NCI-H526 (cell line): ENCODE measurements at places on chromosomes 16 and 17.

DNA sequence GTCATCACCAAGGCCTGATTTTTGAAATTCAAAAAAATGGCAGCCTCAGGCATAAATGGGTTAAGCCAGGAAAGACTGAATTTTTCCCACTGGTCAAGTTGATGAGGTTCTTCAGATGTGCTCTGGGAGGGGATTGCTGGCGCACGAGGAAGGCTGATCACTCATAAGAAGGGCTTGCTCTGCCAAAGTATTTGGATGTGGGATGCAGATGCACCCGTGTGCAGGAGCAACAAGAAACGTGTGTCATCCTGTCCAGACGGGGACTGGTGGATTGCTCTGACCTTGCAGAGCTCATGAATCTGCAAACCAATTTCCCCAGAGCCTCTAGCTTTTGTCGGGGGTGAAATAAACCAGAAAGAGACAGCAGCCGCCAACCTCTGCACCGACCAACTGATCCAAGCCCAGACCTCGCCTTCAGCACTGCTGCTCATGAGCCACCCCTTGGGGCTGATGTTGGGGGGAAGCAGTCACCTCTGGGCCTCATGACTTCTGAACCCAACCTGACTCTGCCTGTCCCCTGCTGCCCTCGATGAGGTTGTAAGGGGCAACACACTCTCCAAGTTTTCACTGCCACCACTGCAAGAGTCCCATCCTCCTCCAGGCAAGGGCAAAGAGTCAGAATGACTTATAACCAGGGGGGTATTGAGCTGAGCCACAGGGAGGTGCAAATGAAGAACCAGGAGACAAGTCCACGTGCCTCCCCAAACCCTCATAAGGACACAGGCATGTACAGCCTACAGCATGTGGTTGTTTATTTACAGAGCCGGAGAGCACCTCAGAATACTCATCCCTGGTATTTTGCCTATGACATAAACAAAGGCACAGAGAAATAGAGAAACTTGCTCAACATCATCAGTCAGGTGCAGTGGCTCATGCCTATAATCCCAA, 452.0 kb downstream of the SOX9 start:
- no peak for DNase-seq

- no peak for DNase-seq
Measured at GRCh38 chr16:64251742-64252141, 870.1 kb downstream of the CDH11 start.

- no peak for DNase-seq
Measured at GRCh38 chr16:28910086-28911031, 14.7 kb downstream of the RABEP2 start.

DNA sequence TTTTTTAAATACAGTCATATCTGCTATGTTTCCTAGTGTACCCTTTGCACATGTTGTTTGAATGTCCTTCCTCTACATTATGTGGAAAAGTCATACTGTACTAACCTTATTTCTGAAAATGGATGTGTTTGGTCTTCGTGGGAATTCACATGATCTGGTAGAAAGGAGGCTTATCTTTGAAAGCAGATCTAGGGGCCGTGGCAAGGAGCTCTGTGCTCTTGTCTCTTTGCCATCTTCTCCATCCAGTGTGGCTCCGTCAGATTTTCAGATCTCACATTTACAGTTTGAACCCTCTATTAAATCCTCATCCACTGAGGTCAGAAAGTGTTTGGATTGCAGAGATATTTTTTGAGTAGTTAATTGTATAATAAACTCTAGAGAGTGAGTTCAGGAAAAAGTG, 32.9 kb downstream of the MAP2K4 start:
- DNase-seq = no peak

DNA sequence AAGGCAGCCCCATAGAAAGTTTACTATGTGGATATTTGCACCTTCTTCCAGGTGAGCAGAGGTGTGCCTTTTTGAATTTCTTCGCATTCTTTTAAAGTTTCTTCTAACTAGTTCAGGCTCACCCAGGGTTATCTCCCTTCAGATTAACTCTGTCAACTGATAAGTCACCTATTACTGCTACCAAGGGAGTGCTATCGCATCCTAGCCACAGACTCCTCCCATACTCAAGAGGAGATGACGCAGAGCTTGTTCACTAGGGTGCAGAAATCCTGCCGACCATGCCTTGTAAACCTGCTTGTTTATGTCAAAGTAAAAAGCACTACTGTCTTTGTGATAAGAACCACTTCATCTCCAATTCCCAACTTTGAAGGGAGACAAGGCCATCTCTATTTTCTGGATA, 390.1 kb downstream of the RBFOX1 start:
- no peak for DNase-seq

GRCh38 chr16:73196670-73197069, 148.7 kb upstream of the ZFHX3 start:
- peak; percentile 79 for DNase-seq

GRCh38 chr17:7308625-7309433, 1.4 kb downstream of the EIF5A start:
- peak; percentile 54 for DNase-seq

DNA sequence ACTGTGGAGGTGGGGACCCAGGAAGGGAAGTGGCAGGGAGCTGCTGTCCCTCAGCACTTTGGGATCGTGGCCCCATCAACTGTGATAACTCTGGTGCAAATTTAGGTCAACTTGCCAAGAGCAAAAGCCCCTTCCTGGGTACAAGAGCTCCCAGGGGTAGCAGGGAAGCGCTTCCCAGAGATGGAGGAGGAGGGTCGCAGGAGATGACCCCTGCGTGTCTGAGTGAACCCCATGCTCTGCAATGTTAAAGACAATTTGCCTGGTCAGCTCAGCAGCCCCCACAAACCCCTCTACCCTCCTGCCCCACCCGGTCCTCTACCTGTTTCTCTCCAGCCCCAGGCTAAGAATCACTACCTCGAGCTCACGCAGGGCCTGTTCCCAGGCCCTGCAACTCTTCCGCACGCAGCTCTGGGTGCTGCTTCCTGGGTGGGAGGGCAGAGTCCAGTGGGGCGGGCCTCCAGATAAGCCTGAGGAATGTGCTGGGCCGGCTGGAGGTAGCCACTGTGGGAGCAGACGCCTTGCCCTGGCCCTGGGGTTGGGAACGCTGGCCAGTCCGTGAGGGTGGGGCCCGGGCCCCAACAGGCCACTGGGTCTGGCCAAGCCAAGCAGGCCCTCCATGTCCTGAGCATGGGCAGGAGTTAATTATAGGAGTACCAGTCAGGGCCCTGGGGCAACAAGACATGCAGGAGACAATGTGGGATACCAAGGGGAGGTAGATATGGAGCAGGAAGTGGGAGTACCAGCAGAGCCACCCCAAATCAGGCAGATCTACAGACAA, 6.1 kb downstream of the DOK4 start:
- DNase-seq = peak; percentile 9

- no peak for DNase-seq
Measured at GRCh38 chr17:760371-760770, 8.3 kb upstream of the GEMIN4 start.

DNA sequence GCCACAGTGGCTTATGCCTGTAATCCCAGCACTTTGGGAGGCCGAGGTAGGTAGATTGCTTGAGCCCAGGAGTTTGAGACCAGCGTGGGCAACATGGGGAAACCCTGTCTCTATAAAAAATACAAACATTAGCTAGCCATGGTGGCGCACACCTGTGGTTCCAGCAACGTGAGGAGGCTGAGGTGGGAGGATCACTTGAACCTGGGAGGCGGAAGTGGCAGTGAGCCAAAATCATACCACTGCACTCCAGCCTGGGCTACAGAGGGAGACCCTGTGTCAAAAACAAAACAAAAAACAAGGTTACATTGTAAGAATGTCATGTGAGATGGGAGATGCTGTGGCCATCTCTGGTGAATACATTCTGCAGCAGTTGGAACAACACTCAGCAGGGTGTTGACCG, 13.5 kb downstream of the DUSP14 start:
- DNase-seq = no peak

GRCh38 chr16:69417520-69418199, 6.8 kb upstream of the CYB5B start:
- DNase-seq = no peak

DNA sequence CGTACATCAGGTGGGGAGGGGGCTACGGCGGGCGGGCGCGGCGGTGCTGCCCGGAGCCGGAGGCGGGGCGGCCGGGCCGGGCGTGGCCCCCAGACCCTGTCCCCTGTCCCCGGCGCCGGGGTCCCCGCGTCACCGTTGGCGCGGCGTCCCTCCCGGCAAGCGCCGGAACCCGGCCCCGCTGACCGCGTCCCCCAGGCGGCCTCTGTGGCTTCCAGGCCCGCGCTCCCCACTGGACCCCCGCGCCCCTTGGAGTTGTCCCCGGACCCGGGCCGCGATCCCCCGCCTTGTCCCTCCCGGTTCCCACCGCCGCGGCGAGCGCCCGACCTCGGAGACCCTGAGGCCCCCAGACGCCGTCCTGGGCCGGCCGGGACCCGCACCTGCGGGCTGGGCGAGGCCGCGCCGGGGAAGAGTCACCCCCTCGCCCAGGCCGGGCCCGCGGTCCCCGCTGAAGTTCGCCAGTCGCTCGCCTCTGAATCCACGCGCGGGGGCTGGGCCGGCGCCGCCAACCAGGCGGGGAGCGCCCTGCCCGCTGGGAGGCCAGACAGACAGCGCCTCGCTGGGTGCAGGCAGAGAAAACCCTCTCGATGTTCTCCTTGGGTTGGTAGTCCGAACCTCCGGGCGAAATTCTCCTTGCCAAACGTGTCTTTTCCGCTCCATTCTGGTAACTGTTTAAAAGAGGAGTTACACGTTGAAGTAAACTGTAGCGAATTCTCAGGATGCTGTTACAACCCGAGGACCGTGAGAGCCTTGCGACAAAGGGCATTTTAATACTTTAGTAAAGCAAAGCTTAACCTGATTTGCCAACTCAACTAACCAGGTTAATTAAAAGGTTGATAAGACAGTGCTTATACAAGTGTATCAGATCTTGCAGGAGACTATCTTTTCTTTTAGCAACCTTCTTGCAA, 761 bp downstream of the GAN start:
- DNase-seq = peak; percentile 48

- DNase-seq = no peak
Measured at GRCh38 chr17:80785477-80786178, 206.0 kb upstream of the CHMP6 start.

- no peak for DNase-seq
Measured at GRCh38 chr17:35079547-35080423, 16.3 kb upstream of the RFFL start.

DNA sequence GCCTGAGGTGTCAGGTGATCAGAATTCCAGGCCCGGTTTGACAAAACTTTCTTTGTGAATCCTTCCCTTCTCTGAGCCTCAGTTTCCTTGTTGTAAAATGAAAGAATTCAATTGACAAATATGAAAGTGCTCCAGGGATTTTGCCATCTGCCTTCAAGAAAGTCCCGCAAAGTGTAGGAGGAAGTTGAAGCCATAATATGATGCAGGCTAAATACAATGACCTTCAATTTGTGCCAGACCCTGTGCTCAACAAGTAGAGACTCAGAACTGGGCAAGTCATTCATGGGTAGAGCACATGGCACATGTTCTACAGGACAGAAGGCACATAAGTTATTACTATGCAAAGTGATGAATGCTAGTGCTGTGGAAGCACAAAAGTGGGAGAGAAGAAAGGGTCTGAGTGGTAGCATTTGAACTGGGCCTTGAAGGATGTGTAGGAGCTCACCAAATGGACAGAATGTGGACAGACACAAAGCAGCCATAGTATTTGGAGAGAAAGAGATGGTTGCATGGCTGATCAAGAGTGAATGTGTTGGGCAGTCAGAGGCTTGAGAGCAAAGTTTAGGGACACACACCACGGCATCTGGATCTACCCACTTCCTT, 2.4 kb upstream of the SCIMP start:
- DNase-seq = no peak

- no peak for DNase-seq
Measured at GRCh38 chr17:78318843-78319242, 41.0 kb downstream of the SOCS3 start.

DNA sequence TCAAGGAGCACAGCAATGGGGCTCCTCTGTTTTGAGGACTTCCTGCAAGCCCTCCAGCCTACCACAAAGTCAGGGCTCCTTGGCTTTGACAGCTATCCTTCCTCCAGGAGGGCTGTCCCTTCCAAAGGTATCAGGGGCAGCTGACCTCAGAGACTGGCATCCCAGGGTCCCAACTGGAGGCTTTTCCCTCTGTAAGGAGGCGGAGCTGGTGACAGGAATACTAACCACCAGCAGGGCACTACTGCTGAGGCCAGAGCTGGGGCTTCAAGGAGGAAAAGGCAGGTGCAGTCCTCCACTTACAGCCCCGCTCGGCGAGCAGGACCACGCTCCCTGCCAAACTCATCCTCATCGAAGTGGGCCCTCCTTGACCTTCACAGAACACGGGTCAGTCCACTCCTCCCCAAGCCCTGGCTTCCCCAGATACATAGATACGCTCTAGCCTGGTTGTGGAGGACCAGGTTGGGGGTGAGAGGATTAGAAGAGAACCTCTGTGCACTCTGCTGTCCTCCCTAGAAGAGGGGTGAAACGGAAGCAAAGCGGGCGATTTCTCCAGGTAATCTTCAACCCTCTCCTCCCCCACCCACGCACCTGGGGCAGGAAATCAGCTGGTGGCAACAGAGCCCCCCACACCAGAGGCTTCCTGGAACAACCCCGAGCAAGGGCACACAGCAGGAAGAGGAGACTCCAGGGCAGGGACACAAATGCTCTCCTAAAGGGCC, 20.5 kb downstream of the ST3GAL2 start:
- no peak for DNase-seq

GRCh38 chr17:6779411-6779810, 3.4 kb downstream of the FBXO39 start:
- no peak for DNase-seq

- no peak for DNase-seq
Measured at GRCh38 chr17:48545539-48545938, 630 bp upstream of the HOXB2 start.

DNA sequence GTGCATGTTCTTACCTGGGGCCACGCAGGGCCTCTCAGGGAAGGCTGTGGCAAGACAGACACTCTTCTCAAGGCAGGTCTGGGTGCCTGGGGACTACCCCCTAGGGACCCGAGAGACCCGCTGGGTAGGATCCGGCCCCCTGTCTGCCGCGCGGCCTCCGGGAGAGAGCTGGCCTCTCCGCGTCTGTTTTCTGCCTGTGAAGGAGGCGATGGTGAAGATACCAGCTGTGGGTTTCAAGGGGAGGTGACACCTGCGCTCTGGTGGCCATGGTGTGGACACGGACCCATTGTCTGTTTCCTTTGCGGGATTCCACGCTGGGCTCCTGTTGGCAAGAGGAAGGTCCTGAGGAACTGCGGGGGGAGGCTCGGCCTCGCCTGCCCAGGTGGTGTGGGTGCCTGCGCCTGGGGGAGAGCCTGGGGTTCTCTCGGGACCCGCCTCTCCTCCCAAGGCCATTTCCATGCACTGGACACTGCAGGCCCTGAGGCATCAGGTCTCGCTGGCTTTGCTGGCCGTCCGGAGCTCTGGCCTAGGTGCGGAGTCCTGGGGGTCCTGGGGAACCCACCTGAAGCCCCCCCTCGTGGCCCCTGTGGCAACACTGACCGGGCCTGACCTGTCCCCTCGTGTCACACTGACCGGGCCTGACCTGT, 12.2 kb upstream of the METRNL start:
- no peak for DNase-seq
